CD4-positive, alpha-beta T cell treated with Interleukin-6 for 4 hours (primary cell): ENCODE measurements at places on chromosomes 11 and 22.

- no peak for DNase-seq
Observed at GRCh38 chr22:45192701-45193187, 29.0 kb downstream of the NUP50 start.

DNA sequence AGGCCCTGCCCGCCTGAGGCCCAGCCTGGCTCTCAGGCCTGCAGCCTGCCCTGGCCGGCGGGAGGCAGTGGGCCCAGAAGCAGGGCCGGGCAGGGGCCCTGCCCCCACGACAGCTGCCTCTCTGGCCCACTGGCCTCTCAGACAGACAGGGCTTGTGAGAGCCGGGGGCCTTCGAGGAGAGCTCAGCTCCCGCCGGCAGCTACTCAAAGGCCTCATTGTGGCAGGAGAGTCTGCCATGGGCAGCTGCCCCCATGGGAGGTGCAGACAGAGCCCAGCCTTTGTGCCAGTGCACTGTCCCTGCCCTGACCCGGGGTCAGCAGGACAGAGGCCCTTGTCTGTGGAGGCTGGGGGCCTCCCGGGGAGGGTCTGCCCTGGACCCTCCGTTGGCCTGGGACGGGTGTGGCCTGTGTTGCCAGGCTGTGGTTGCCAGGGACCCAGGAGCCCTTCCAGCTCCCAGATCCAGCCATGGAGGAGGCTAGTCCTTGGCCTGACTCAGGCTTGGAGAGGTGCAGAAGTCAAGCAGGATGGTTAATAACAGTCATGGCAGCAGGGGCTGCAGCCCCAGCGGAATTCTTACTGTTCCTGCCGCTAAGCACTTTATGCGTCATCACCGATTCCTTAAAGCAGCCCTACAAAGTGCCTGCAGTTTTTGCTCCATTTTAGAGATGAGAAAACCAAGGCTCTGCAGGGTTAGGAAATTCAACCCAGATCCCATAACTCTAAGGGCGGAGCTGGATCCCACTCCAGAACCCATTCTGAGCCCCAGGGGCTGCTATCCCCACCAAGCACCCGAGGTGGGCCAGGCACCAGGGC is 12.5 kb downstream of the FLRT1 start:
- DNase-seq = no peak

- no peak for DNase-seq
Observed at GRCh38 chr22:44889255-44889878, 120.4 kb downstream of the PHF21B start.

GRCh38 chr11:39780131-39780530 is 1679.3 kb downstream of the LRRC4C start:
- DNase-seq = no peak

DNA sequence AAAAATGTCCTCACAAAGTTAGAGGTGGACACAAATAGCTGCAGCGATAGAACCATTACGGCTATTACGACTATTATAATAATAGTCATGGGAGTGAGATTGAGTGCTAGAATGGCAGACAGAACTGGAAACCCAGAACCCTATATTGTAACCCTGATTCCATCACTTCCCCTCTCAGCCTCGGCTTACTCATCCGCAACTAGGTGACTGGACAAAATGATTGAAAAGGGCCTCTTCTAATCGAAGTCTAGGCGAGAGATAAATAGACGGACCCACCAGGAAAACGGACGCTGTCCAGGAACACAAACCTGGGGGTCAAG is 629 bp downstream of the PSMA1 start:
- peak; percentile 14 for DNase-seq

GRCh38 chr22:47442821-47443220 is 680.4 kb downstream of the TBC1D22A start:
- no peak for DNase-seq

DNA sequence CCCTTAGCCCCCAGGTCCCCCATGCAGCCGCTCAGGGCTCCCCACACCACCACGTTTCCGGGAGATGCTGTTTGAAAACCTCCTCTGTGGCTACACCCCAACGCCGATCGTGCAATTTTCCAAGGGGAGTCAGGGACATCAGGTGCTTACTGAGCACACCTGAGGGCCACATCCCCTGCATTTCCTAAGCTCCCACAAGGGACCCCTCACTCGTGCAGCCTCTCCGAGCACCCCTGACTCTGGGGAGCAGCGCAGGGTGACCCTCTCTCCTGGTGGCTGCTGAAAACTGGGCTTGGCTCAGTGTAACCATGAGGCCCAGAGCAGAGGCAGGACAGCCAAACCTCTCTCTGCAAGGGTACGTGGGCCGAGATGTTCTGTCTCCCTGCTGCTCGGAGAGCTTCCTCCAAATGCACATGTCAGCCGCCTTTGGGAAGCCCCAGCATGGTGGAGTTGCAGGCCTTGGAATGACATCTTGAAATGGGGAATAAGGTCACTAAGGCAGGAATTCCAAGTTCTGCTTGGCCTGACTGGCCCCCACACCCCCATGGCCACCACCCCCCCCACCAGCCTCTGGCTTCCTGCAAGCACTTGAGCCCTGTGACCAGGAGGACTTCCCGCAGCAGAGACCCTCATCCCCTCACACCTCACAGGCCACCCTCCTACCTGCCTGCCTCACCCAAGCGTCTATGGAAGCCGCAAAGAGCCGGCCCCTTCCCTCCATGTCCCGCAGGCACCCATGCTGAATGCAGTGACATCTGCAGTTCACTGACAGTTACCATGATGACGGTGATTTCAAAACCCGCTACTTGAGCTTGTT is 257.4 kb downstream of the BRD1 start:
- DNase-seq = no peak

GRCh38 chr22:19870153-19871022 is 15.7 kb upstream of the GNB1L start:
- no peak for DNase-seq

DNA sequence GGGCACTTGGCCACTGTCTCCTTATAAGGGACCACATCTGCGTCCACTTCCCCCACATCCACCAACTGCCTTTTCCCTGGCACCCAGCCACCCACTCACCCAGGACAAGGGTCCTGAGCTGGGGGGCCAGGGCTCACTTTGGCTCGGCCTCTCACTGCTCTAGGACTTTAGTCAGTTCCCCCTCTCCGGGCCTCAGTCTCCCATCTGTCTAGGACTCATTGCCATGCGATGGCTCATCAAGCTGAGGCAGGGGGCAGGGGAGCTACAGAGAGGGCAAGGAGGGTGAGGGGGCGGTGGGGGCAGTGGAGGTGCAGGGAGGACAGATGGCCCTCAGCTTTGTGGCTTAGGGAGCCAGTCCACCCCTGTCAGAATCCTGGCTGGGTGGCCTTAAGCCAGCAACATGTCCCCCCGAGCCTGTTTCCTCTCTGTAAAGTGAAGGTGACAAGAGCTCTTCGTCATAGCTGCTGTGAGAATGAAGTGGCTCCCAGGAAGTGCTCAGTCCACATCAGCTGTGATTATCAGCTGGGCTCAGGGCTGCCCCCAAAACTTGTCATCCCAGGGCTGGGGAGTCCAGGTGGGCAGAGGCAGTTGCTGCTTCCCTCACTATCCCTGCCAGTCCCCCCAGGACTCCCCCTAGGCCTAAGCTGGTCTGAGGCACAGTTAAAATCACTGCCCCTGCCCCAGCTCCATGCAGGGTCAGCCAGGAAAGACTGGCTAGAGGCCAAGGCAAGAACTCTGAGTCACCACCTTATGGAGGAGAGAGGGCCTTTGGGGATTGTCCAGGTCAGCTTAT is 14.9 kb downstream of the RAC2 start:
- DNase-seq = peak; percentile 59

DNA sequence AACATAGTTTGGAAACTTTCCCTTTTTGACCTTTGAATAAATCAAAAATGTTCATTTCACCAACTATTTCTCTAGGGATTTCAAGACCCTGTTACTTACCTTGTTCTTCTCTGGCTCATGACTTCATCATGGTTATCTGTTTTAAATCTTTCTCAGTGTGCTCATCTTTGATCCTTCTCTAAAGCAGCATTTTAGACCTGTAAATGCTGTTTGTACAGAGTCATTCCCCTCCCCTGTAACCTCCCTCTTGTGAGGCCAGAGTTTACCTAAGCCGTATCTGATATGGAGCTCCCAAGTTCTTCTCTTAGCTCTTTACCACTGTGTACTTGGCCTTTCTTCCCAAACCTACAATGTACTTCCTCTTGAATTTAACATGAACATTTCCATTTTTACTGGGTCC is 56.0 kb downstream of the ACER3 start:
- no peak for DNase-seq

DNA sequence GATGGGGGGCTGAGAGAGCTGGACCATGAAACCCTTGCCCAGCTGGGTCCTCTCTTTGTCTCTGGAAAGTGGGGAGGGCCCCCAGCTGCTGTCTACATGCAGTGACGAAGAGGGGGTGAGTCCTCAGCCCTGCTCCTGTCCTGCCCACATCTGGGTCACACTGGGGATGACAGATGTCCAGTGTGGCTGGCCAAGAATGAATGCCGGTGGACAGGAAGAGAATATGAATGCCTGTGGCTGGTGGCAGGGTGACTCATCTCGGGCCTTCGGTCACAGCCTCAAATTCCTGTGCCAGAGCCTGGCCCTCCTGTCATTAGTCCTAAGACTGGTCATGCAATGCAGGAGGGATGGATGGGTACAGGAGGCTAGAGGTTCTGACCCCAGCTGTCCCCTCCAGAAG is 2.2 kb upstream of the PNPLA3 start:
- DNase-seq = no peak

DNA sequence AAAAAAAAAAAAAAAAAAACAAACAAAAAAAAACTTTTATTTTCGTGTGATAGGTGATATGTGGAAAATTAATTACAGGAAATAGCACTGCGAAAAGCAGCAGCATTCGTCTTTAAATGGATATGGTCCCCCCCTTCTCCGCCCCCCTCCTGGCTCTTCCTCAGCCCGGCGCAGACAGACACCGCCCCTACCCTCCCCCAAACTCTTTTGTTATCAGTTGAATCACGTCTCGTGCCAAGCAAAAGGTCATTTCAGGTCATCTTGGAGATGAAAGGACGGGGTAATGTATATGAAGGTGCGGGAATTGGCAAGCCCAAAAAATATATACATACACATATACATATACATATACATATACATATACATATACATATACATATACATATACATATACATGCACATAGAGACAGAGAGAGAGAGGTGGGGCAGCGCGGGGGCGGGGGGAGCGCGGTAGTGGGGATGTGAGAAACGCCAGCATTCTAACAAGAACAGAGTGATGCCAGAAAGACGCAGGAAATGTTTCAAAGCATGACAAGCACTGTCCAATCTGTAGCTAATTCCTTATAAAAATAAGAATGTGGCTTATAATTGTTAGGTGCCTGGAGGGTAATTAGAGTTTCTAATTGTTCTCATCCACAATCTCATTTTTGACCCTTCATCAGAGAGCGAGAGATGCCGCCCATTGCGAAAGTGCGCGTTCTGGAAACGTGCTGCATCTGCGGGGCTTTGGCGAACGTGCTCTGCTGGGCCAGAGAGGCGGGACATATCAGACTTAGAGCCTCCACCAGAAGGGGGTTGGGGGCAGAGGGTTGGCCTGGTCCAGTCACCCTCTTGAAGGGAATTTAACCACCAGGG is 214.5 kb upstream of the UBASH3B start:
- DNase-seq = no peak

- no peak for DNase-seq
Observed at GRCh38 chr11:46378811-46379481, 2.5 kb upstream of the MDK start.

- DNase-seq = no peak
Observed at GRCh38 chr22:27842201-27842600, 40.6 kb upstream of the MN1 start.

DNA sequence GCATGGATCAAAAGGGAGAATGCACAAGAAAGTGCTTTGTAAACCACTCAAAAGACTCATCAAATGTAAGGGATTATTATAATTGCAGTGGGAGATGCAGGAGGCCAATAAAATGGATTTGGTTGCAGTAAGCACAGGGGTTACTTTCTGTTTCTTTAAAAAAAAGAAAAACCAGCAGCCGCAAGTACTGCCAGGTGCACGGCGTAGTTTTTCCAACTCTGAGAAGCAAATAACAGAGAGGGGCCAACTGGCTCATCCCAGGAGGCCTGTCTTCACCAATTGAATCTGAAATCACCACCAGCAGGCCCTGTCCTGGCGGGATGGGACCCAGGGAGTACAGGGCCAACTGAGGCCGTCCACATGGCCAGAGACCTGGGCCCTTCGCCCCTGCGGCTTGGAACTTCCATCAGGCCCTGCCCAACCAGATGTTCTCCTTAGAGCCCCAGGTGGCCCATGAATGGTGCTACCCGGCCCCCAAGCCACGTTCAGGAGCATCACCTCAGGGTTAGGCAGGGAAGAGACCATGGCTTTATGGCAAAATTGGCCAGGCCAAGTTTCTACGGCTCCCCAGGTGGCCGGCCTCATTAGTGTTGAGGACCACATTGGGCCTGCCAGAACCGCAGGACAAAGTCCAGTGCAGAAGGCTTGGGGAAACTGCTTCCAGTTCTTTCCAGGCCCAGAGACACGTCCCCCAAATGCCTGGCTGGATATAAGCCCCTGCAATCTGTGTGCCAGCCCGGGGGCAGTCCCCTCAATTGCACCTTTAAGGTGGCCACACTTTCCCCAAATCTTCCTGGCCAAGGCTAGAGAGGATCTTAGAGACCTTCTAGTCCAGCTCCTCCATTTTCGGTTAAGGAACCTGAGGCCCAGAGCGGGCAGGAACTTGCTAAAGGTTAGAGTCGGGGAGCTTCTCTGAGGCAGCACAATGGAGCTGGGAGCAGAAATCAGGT is 61.7 kb downstream of the CHRDL2 start:
- no peak for DNase-seq

DNA sequence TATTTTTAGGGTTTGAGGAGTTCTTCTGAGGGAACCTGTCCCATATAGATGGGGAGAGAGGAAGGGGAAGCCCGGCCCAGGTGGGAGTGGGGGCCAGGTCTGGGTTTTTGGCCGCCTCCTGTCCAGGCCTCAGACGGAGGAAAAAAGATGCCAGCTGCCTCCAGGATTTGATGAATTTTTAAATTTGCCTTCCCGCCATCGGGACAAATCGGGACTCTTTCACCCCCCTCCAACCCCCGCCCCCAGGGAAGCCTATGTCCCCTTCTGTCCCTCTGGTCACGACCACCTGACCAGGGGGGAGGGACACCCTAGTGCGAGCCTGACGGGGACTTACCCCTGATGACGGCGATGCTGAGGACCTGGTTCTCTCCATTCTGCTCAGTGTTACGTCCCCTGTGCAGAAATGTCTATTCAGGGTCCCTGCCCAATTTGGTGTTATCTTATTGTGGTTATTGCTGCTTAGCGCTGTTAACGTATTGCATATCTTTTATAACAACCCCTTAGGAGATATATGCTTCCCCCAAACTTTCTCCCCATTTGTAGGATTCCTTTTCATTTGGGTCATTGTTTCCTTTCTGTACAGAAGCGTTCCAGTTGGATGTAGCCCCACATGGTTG is 115.9 kb upstream of the GRK3 start:
- no peak for DNase-seq
